CD4-positive, alpha-beta T cell (primary cell): ENCODE measurements at places on chromosomes 16 and 17. TPM values are rescaled to one million over a fixed set of nuclear protein-coding genes. Genes with fewer than 3 reads are reported as not detected.

- DNase-seq = no peak
Measured at GRCh38 chr16:54417384-54417783, 130.8 kb upstream of the IRX3 start.

DNA sequence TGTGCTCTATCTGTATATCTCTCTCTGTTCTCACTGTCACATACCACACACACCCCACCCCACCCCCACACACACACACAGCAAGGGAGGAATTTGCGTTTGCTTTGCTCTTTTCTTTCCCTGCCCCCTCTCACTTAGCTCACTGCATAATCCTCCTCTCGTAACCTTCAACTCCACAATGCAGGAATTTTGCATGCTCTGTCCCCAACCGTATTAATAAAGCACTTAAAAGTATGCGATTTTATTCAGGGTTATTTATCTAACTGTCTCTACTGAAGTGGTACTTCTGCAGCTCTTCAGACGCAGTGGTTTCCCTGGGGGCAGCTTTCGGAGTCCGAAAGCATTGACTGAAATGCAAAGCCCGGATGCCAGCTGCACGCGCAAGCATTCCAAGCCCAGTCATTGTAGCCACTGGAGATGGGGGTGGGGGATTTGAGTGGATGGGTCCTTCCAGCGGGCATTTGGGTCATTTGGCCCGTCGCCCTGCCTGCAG, 105.4 kb upstream of the RBFOX1 start:
- no peak for DNase-seq

GRCh38 chr16:59180083-59180476, 446.0 kb upstream of the GOT2 start:
- DNase-seq = no peak

DNA sequence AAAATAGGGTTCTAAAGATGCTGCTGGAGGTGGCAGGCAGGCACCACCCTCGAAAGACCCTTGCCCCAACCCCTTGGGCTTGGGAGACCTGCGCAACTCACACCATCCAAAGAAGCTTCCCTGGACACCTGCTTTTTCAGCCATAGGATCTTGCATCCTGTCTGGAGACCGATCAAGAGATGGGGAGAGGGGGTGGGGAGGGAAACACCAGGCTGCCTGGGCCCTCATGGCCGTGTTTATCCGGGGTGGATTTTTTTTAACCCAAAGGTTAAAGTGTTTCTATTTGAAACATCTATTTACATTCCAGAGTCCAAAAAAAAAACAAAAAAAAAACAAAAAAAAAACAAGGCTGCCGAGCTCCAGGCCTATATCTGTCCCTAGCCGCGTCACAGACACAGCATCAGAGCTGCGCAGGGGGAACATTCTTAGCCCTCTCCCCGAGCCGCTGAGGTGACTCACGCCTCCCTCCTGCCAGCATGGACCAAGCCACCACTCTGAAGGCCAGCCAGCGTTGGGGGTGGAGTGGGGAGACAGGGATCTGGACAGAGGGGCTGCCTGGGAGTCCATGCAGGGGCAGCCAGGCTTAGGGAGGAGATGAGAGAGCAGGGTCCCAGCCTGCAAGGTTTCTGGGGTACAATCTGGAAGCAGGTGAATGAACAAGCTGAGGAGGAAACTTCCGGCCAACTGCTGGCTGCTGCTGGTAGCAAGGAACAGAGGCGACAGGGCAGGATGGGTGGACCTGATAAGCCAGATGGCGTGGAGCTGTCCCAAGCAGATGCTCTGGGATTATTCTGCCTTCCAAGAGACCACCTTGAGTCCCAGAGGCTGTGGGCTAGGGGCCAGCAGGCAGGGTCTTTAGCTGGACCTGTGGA, 14.8 kb downstream of the HDAC5 start:
- DNase-seq = no peak

DNA sequence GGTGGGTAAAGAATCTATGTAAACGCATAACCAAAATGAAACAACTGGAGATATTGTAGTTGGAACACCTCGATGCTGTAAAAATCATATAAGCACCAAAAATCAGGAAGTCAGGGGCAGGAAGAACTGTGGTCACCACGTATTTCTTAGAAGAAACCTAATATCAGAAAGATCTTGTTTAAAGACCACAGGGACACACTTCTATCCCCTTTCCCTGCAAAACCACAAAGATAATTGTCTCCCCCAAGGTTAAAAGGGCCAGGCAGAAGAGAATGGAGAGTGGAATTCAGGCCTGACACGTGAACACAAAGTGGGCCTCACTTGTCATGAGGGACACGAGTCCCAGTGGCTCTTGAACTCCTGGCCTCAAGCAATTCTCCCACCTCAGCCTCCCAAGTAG, 68.1 kb downstream of the GSG1L start:
- no peak for DNase-seq

DNA sequence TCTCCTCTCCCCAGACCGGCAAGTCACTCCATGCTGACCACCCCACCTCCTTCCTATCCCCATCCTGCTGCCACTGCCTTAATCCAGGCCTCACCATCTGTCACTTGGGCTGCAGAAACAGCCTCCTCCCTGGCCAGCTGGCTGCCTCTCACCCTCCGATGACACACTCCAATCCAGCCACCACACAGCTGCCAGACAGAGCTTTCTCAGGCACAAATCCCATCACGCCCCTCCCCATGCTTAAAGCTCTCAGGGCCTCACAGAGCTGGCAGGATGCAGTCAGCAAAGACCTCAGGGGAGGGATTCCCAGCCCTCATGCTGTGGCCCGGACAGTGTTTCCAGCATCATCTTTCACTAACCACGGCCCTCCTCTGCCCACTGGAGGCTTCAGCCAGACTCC, 13.7 kb downstream of the CAMKK1 start:
- DNase-seq = no peak

GRCh38 chr17:67280279-67280678, 35.3 kb upstream of the HELZ start:
- no peak for DNase-seq

GRCh38 chr17:19260958-19261357, 23.8 kb downstream of the EPN2 start:
- no peak for DNase-seq

- DNase-seq = no peak
Measured at GRCh38 chr17:57109393-57110151, 24.5 kb downstream of the AKAP1 start.

DNA sequence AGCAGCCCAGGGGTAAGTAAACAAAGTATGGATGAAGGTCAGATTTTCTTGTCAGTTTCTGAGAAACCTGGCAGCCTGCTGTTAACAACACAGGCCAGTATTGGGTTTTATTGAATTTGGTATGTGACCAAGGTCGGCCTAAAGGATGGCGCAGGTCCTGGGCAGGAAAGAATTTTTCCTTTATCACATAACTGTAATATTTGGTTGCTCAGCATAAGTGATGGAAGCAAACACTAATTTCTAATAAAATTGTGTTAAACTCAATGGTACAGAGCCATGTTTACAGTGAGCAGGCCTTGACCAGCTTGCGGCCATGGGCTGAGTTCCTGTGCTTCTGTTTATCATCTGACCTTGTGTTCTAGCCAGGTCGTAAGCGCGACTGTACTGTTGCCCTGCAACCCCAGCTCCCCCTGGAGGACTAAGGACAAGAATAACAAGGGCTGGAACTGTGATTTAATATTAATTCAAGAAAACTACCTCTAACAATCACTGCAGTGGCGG, 10.5 kb downstream of the POLDIP2 start:
- no peak for DNase-seq

GRCh38 chr16:9139965-9140364, 48.5 kb downstream of the HAPSTR1 start:
- no peak for DNase-seq

- no peak for DNase-seq
Measured at GRCh38 chr17:67051155-67051538, 6.8 kb downstream of the CACNG1 start.

DNA sequence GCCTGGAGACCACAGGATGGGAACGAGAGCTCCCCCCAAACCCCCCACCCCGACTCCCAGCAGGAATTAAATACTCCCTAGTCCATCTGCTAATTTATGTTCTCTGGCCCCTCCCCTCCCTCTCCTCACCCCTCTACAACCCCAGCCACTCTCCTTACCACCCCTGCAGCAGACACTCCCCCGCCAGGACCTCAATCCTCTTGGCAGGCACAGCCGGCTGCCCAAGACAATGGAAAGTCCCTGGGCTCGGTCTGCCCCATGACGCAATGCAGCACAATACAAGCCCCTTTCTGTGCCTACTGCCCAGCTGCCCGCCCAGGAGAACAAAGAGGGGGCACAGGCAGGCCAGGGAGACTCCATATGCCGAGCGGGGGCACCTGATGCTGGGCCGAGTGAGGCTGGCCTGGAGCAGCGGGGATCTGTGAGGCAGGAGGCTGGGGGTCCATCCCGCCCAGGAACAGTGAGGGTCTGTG, 30.3 kb upstream of the CDC42EP4 start:
- no peak for DNase-seq

The TNFSF12 gene
- total RNA-seq = 17.0 TPM

The KRTAP3-2 gene
- not detected for total RNA-seq

The KRT14 gene
- not detected for total RNA-seq

The GGT6 gene
- total RNA-seq = not detected

The ST6GALNAC1 gene
- total RNA-seq = 1.8 TPM

The EVI2A gene
- 38.4 TPM for total RNA-seq

The CSH1 gene
- total RNA-seq = not detected
